ENCODE measurements at places on chromosomes 11 and 22.

- peak; percentile 78 for DNase-seq
Measured at GRCh38 chr11:46900091-46900746, 18.1 kb downstream of the LRP4 start.

DNA sequence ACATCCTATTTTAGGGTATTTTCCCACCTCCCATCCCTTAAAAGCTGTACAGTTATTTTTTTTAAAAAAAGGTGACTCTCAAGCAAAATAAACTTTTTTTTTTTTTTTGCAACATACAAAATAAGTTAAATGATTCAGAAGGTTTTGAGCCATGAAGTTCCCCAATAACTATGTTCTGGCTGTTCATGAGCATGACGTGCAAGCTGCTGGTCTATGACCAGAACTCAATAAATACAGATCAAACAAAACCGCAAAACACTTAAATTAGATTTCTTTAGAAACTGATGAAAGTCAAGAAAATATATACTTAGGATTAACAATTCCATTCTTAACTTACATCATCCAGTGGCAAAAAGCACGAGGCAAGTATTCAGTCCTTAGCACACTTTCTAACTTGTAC lies 24.1 kb upstream of the CLNS1A start:
- no peak for DNase-seq

DNA sequence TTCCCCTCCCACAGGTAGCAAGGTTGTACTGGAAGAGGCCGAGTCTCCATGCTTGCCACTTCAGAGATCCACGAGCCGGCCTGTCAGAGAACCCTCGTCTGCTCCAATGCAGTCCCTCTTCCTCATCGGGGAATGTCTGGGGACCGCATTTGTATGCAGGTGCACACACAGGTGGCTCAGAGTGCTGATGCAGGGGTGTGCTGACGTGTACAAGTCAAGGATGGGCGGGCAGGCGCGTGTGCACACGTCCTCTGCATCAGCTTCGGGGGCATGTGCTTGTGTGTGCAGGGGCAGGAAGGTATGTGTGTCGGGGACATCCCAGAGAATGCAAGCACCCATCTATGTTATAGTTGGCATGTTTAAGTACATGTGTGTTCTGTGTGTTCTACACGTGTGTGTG lies 49.4 kb downstream of the ELFN2 start:
- no peak for DNase-seq

DNA sequence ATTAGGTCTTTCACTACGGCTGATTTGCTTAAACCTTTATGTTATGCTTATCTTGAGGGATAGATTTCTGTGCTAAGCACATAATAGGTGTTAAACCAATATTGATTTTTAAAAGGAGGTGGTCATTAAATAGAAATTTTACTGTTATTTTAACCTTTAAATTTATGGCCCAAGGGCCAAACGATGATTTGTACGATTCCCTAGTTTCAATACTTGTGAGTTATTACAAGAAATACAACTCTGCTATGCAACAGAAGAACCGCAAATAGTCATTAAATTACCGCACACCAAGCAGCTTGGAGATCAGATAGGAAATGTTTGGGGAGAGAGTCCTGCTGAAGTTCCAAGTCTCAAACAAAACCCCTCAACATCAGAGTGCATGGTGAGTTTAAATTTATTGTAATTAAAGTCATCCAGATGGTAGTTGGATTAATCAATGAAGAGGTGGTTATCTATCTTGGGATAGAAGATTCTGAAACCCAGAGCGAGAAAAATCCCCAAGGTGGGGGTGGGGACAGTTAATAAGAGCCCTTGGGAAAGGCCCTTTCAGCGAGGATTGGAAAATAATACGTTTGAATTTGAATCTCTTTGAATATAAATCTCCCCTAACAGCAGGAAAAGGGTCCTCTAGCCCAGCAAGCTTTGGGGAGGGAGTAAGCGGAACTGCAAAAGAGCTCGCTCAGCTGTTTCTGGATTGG lies 805 bp upstream of the QSER1 start:
- peak; percentile 8 for DNase-seq

GRCh38 chr11:77104727-77105126 lies 2.1 kb downstream of the OMP start:
- DNase-seq, result no peak

- no peak for DNase-seq
Measured at GRCh38 chr11:109208121-109208520, 213.9 kb upstream of the C11orf87 start.

DNA sequence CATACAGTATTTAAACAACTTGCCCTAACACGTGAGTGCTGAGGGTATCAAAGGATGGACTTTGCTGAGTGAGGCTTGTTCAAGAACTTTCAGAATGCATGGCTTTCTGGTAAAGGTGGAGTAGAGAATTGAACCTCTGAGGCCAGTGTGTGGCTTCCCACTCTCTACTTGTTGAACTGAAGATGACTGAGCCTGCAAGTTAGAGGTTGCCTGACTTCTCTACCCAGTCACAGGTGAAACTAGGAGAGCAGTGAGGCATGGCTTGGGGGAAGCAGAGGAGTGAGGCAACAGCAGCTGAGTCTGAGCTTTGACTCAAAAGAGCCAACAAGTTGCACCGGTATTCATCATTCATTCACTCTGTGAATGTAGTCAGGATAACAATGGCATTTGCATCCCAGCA lies 256.4 kb upstream of the SESN3 start:
- peak; percentile 99 for DNase-seq

GRCh38 chr11:15278128-15278527 lies 163.4 kb downstream of the INSC start:
- no peak for DNase-seq

DNA sequence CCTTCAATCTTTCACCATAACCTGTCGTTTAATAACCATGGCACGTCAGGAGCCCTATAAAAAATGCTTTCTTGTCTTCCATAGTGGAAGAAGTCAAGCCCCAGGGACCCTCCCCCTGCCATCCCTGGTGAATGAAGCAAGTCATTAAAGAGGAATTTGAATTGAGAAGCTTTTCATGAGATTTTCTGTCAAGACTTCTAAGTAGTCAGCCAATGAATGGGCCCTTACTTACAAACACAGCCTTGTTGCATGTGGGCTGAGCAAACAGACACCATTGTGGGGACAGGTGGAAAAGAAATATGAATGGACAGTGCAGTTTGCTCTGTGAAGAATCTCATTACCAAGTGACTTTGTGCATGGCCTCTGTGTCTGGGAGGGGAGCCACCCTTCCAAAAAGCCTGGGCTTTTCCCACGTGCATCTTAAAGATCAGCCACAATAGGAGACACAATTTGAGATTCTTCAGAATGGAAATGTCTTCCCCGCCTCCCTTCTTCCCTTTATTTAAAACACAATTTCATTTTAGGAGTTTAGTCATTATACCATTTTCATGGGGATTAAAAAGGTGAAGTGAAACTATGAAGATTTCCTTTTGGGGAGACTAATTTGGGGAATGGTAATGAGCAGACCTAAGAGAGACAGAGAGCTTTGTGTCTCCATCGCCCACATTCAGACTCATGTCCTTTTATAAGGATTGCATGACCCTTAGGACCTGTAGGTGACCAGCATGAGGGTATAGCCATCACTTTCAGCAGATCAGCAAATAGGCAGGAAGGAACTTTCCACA lies 152.0 kb downstream of the LRRC4C start:
- DNase-seq, result no peak

DNA sequence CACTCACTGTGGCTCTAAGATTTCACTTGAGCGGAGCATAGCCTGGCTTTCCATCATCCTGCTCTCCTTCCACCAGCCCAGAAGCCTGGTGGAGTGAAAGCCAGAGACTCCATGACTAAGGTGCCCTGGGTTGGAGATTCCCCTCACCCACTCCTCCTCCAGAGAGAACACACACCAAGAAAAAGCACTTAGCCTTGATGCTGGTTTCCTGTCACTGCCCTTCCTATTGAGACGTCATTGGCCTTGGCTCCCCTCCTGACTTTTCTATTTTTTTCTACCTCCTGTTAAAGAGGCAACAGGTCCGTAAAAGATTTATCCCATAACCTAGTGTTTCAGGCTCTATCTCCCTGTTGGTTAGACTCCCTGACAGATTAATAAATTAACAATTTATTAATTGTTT lies 38.5 kb upstream of the APLNR start:
- DNase-seq, result no peak

DNA sequence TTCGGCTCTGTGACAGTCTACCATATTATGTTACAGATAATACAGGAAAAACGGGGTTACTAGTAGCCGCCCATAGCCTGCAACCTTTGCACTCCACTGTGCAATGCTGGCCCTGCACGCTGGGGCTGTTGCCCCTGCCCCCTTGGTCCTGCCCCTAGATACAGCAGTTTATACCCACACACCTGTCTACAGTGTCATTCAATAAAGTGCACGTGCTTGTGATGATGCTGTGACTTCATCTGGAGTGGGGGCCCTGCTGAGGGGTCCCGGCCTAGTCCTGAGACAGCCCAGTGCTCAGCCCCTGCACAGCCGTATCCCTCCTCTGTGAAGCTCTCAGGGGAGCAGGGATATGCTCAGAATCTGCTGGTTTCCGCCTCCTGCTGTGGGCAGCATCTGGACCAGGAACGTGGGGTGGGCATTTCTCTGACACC lies 1.2 kb downstream of the IFITM1 start:
- no peak for DNase-seq

DNA sequence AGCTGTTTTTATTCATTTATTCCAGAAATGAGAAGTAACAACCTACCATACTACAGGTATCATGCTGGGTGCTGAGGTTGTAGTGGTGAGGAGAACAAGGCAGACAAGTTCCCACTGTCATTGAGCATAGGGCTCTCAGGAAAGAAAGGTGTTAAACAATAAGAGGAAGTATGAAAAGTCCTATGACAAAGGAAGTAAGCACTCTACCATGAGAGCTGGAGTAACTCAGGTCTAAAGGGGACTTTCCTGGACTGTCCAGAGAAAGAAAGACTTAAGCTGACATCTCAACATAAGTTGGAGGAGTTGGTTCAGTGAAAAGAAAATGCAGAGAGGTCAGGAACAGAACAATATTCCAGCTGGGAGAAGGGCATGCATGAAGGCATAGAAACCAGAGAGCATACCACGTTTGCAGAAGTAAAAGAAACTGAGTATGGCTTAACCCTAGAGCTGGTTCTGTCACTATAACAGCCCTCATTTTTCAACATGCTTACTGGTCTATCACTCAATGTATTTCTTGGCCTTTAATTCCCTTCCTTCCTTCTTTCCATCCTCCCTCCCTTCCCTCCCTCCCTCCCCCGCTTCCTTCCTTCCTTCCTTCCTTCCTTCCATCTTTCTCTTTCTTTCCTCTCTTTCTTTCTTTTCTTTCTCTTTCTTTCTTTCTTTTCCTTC lies 137.8 kb upstream of the BDNF start:
- DNase-seq, result no peak

DNA sequence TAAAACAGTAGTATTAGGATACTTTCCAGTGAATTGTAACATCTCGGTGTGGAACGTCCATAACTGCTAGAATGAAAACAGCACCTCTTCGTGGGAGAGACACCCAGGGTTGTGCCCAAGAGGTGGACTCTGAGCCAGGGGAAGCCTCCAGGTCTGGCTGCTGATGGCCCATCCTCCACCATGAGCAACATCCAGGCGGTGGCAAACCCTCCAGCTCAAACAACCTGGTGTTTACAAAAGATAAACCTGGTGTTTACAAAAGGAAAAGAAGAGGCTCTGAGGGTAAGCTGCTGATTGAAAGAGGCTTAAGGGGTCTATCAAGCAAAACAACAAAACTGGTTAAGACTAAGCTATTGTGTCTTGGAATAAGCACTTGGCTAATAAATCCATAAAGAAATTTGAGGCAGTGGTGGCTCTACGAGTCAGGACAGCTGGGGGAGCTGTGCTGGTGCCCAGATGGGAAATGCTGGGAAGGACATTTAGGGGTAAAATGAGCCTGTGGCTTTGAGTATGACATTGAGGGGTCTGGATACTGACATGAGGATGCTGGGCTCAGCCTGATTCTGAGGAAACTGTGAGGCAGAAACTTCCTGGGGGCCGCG lies 909.0 kb downstream of the BRD1 start:
- DNase-seq, result no peak

DNA sequence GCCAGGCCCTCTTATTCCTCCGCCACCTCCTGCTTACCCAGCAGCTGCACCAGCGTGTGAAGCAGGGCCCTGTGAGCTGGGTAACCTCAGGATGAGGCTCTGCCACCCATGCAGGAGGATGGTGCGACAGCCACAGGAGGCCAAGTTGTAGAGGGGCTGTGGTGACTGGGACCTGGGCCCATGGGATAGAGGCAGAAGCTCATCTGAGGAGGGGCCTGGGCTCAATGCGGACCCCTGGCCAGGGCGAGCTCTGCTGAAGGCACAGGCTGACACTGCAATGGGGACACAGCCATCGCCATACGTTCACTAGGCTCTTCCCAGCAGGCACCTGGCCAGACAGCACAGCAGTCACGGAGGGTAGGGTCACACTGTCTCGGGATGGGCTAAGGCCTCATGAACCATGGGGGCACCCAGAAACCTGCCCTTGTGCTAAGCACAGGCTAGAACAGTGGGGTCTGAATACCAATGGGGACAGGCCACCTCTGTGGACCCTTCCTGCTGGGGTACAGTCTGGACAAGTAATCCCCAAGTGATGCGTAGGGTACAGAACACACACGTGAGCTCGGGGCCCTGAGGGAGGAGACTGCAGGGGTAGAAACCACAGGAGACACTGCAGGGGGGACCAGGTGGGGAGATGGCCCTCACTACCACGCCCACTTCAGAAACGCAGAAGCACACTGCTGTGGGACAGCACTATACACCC lies 35.3 kb downstream of the GNB1L start:
- no peak for DNase-seq

GRCh38 chr22:46828323-46828900 lies 66.0 kb downstream of the TBC1D22A start:
- DNase-seq, result peak; percentile 37

GRCh38 chr11:69371731-69372588 lies 78.0 kb downstream of the MYEOV start:
- no peak for DNase-seq

DNA sequence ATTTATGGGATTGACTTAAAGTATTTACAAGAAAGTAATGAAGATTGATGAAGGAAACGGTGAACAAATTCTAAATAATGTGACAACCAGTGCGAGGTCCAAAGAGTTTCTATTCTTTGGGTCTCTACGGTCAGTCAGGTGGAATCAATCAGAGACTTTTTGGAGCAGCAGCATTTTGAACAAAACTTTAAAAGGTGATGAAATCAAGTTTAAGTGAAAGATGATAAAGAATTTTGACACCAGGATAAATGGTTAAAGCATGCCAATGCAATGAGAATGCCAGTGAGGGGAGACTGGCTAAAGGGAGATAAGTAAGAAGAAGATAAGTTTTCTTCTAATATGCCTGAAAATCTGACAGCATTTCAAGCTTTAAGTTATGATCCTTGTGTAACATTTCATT lies 67.9 kb downstream of the DCUN1D5 start:
- no peak for DNase-seq

DNA sequence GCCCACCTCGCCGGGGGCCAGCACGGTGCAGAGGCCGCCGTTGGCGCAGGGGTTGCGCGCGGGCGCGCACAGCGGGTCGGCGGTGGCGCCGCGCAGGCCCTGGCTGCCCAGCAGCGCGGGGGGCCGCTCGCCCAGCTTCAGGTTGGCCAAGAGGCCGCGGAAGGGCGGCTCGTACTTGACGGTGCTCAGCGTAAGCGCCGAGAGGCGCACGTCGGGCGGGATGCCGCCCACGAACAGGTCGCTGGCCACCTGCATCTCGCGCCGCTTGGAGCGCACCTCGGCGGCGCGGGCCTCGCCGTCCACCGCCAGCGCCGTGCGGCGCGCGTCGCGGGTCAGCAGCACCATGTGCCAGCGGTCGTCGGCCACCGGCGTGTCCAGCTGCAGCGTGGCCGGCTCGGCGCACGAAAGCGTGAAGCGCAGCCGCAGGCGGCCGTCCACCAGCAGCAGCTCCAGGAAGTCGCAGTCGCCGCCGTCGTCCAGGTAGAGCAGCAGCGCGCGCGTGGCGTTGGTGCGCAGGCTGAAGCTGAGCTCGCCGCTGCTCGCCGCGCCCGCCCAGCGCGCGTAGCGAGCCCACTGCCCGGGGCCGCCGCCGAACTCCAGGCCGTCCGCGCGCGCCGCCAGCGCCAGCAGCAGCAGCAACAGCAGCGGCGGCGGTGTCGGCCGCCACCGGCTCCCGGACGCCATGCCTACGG lies 9.8 kb downstream of the NRXN2 start:
- DNase-seq, result peak; percentile 77
